Stimulated activated CD4-positive, alpha-beta T cell treated with anti-CD3 and anti-CD28 coated beads, Interleukin-1b, Interleukin-23, amount 100 ng/mL, for 48 hours (primary cell): ENCODE measurements at places on chromosomes 3 and 15.

DNA sequence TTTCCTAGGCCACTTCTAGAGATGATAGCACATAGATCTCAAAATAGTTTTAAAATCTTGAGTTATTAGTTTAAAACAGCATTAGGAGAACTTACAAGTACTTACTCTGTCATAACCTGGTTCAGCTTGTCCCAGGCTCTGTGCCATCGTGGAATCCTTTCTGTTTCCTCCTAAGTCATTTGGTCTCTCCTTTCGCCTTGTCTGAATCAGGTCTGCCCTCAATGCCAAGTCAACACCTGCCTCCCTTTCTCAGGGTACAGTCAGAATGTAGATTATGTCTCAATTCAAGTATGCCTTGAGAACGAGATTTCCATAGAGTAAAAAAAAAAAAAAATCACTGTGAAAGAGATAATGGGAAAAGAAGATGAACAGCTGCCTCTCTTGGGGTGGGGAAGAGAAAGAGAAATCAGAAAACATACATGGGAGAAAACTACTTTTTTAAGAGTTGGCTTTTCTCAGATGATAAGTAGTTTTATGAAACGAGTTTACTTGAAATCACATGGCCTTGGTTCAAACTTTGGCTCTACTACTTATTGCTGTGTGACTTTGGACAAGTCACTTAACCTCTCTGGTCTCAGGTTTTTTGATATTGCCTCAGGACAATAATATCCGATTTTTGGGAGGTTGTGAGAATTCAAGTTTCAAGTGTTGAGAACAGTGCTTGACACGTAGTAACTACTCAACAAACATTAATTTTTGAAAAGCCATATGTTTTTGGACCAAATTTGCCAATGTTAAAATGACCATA is 219.8 kb downstream of the SQOR start:
- no peak for DNase-seq

GRCh38 chr3:141266797-141267555 is 35.4 kb downstream of the PXYLP1 start:
- peak; percentile 22 for DNase-seq

DNA sequence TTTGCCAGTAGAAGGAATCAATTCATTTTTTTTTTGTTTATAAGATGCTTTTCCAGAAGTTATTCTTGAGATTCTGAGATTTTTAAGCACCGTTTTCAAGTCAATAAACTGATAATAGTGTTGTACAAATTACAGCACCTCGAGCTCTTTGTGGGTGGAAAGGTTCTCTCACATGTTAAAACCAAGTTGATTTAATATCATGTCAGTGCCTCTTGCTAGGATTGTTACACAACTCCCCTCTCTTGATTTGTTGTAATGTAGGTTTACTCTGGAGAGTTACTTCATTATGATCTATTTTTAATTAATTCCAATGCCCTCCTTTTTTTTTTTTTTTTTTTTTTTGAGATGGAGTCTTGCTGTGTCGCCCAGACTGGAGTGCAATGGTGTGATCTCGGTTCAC is 25.8 kb upstream of the UBXN7 start:
- DNase-seq = no peak

- peak; percentile 97 for DNase-seq
These were observed 6.5 kb upstream of the TNK2 start for GRCh38 chr3:195914648-195915473.

GRCh38 chr3:134351427-134351826 is 22.8 kb downstream of the AMOTL2 start:
- DNase-seq = no peak

GRCh38 chr15:94015324-94015723 is 216.0 kb upstream of the MCTP2 start:
- no peak for DNase-seq

DNA sequence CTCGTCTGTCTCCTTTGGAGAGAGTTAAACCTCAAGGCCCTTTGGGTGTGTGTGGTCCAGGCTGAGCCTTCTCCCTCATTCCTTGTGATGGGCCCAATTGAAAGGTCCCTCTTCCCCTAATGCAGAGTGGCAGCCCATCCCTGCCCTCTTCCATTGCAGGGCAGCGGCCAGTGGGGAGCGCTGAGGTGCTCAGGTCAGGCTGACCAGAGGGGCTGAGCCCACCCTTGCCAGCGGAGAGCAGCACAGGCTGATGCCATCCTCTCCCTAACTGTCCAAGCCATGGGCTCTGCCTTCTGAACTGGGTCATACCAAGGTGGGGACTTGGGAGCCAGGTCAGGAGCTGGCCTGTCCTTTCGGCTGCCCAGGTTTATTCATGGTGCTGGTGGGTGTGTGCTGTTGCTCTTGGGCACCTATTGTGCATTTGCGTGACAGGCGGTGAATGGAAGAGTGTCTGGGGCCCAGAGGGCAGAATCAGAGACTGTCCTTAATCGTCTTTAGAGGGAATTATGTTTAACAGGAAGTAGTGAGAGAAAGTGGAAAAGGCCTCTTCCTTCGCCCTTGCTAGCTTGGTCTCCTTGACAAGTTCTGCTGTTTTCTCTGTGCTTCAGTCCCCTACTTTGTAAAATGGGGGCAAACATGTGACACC is 96.9 kb downstream of the VGLL4 start:
- no peak for DNase-seq

DNA sequence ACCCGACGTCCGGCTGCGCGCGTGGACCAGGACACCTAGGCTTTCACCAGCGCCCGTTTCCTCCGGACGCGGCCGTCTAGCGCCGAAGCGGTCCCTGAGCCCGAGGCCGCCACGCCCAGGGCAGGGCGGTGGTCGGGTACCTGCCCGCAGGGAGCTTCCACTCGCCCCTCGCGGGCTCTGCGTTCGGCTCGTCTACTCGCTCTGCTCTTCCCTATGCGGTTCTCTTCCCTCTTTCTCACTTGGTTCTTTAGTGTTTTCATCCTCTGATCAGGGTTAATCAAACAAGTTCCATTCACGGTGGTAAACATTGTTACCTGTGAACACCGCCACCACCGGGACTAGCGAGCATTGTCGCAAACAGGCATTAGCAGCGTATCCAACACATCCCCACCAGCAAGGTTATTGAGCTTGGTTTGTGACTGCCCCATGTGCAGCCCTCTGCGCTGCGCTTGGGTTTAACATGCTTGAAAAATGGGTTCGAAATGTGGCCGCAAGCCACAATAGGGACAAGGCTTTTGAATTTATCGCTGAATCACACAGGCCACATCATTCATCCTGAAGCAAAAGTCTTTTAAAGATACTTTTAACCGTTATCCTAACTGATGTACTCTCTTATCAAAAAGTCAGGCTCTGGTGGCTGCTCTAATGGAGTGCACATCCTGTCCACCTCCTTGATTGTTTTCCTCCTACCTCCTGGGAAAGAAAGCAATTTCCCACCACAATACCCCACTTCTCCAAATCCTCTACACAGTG is 843 bp upstream of the CD47 start:
- peak; percentile 36 for DNase-seq

GRCh38 chr3:151878465-151878864 is 5.0 kb downstream of the SUCNR1 start:
- DNase-seq = no peak
